ENCODE measurements at places on chromosomes 4 and X.

GRCh38 chrX:68822641-68823410 is 6.0 kb upstream of the EFNB1 start:
- DNase-seq, result peak; percentile 40

DNA sequence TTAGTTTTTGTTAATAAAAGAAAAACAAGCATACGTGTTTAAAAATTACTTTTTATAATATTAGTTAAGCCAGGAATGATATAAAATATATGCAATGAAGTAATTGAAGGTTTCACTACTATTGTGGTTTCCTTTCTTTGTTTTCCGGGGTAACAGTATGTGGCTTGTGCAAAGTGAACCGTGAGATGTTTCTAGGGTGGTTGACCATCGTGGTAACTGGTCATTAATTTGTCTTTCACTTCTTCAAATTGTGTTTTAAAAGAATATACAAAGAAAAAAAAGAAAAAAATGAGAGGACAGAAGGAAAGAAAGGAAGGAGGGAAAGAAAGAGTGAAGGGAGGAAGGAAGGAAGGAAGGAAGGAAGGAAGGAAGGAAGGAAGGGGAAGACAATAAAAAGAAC is 330.1 kb upstream of the CPXCR1 start:
- no peak for DNase-seq

DNA sequence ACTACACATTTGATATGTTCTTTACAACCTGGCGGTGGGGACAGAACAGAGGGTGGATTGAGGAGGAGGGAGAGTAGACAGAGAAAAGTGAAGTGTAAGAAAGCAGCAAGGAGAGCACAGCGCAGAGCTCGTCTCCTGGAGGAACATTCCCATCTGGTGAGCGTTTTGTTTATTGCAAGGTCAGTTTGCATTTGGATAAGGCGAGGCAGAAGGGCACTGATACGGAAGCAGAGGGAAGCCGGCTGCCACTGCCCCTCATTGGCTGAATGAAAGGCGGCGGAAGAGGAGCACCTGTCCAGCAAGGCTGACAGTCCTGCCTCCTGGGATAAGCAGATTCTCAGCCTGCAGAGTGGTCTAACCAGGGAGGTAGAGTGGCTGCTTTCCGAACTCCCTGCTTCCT is 83.2 kb downstream of the GPR143 start:
- no peak for DNase-seq

- DNase-seq, result no peak
Measured at GRCh38 chr4:24877868-24878635, 34.8 kb downstream of the CCDC149 start.

Measured in Kasumi-1 (cell line).